ENCODE measurements at places on chromosomes 12 and 14. TPM values are rescaled to one million over a fixed set of nuclear protein-coding genes. Genes with fewer than 3 reads are reported as not detected.

CNOT2 gene
- 99.4 TPM for total RNA-seq

SERPINA12 gene
- not detected for total RNA-seq

WBP11 gene
- 23.9 TPM for total RNA-seq

CEBPE gene
- total RNA-seq: not detected

SLC11A2 gene
- total RNA-seq: 19.2 TPM

ZC2HC1C gene
- 1.8 TPM for total RNA-seq

GLIPR1L2 gene
- 0.36 TPM for total RNA-seq

MFAP5 gene
- total RNA-seq: not detected

ZFYVE26 gene
- total RNA-seq: 9.1 TPM

DNAI7 gene
- total RNA-seq: not detected

KRT85 gene
- total RNA-seq: not detected

ASCL1 gene
- total RNA-seq: not detected

HIGD1C gene
- total RNA-seq: not detected

SP7 gene
- total RNA-seq: not detected

ALDH2 gene
- 0.36 TPM for total RNA-seq

VWF gene
- total RNA-seq: not detected

ARL1 gene
- total RNA-seq: 69.8 TPM

RITA1 gene
- 39.5 TPM for total RNA-seq

GPD1 gene
- 0.39 TPM for total RNA-seq

CMKLR1 gene
- total RNA-seq: 34.5 TPM

PABPN1 gene
- total RNA-seq: 45.6 TPM

SOX5 gene
- 1.4 TPM for total RNA-seq

FSCB gene
- total RNA-seq: not detected

ERBB3 gene
- 3.0 TPM for total RNA-seq

MYBPC1 gene
- not detected for total RNA-seq

LMNTD1 gene
- total RNA-seq: not detected

GPR137C gene
- 0.49 TPM for total RNA-seq

PAX9 gene
- total RNA-seq: not detected

ITGB7 gene
- total RNA-seq: 1.1 TPM

IL22 gene
- total RNA-seq: not detected

KRT82 gene
- total RNA-seq: not detected

IAPP gene
- not detected for total RNA-seq

LRCOL1 gene
- total RNA-seq: not detected

HOXC13 gene
- total RNA-seq: 0.78 TPM

ERP29 gene
- total RNA-seq: 48.1 TPM

ZC3H10 gene
- 3.1 TPM for total RNA-seq

TDRD9 gene
- not detected for total RNA-seq

SMAGP gene
- 23.9 TPM for total RNA-seq

AP4S1 gene
- total RNA-seq: 3.4 TPM

GPR84 gene
- not detected for total RNA-seq

TAS2R50 gene
- 0.24 TPM for total RNA-seq

EXOC3L4 gene
- total RNA-seq: not detected

HNRNPA1 gene
- 266 TPM for total RNA-seq

MMP17 gene
- 50.9 TPM for total RNA-seq

TAS2R13 gene
- total RNA-seq: 0.48 TPM

BAZ2A gene
- total RNA-seq: 9.9 TPM

HOXC6 gene
- 0.84 TPM for total RNA-seq

KRT7 gene
- total RNA-seq: 0.68 TPM

SERPINA9 gene
- not detected for total RNA-seq

Data from RPMI7951 (cell line).